ENCODE measurements at places on chromosomes 3 and 15.

GRCh38 chr3:137259701-137260100 is 301.9 kb downstream of the IL20RB start:
- no peak for DNase-seq

GRCh38 chr3:37210230-37210629 is 35.8 kb upstream of the LRRFIP2 start:
- DNase-seq = no peak

DNA sequence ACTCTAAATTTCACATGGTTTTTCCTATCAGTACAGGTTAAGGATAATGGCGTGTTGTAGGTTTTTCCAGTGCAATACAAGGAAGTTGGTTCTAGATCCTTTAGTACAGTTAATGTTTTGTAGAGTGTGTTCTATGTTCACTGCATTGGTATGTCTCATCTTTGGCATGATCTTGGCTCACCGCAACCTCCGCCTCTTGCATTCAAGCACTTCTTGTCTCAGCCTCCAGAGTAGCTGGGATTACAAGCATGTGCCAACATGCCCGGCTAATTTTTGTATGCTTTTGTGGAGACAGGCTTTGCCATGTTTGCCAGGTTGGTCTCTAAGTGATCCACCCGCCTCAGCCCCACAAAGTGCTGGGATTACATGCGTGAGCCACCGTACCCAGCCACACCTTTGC is 30.4 kb downstream of the SNRPN start:
- no peak for DNase-seq

DNA sequence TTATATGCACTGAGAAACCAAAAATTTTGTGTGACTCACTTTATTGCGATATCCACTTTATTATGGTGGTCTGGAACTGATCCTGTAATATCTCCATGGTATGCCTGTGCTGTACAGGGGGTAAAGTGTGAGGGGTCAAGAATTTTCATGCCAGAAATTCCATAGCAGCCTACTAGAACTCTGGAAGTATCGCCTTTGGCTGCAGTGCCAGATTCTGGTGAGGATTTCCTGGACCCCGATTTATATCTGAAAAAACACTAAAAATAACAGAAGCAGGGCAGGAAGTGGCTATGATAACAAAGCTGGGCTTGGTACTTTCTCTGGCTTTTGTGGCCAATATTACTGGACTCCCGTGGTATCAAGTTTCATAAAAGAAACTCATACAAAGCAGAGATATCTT is 36.4 kb downstream of the CCDC80 start:
- no peak for DNase-seq

DNA sequence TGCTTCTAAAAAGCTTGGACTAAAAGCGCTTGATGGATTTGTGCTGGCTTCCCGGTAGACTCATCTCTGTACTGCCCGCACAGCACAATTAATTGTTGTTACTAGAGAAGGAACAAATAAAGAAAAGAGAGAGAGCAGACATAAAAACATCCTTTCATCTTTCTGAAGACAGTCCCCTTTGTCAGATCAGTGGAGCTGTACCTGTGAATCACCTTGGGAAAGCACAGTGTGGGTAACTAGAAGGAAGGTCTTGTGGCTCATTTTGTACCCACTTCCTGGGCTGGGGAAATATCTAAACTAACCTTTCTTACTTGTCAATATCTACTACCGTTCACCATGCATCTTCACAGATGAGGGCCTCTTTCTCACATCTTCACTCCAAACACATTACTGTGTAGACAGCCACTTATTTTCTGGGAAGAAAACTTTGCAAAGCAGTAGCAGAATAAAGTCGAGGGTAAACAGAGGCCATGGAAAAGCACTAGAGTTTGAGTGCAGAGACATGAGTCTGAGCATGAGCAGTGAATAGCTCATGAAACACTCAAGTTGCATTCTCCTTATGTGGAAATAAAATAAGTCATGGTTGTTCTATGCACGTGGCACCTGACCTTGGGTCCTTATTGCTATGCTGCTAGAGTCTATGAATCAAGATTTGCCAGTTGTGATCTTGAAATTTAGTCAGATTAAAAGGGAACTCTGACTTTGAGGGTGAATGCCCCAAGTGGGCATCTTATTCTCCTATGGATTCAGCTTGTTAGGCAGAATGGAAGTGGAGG is 169.3 kb downstream of the LPP start:
- no peak for DNase-seq

GRCh38 chr15:41031232-41032078 is 78.2 kb downstream of the CHAC1 start:
- no peak for DNase-seq

GRCh38 chr15:40439461-40439959 is 1.2 kb upstream of the BAHD1 start:
- no peak for DNase-seq

DNA sequence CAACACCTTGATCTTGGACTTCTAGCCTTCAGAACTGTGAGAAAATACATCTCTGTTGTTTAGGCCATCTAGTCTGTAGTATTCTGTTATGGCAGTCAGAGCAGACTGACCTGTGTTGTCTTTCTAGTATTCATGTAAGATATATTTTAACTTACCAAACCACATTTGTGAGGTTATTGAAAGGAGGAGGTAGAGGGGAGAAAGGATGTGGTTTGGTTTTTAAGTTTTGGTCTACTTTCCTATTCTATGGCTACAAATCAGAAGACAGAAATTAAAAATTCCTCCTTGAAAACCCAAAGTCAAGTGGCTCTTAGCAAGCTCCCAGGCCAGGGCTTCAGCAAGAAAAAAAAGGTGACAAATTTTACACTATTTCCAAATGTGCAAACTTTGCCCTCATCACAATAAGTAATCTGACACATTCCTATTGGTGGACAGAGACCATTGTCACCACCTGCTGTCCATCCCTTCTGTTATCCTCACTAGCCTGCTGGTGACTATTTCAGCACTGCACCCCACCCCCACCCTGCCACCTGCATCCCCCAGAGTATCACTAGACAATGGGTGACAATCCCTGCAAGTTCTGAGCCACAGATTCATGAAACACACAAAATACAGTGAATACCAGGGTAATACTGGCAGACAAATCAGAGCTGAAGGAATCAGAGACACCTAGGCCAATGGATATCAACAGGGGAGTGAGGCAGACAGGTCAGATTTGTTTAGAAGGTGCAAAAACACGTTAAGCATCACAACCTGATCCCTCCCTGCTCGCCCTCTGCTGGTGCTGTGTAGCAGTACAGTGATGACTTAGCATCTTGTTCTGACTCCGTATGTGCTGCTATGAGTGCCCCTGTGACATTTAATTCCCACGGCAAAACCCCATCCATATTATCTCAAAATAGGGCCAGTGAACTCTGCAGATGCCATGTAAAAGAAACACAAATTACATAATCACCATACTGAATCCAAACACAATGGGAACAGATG is 79.0 kb upstream of the DCLK3 start:
- DNase-seq = peak; percentile 16

DNA sequence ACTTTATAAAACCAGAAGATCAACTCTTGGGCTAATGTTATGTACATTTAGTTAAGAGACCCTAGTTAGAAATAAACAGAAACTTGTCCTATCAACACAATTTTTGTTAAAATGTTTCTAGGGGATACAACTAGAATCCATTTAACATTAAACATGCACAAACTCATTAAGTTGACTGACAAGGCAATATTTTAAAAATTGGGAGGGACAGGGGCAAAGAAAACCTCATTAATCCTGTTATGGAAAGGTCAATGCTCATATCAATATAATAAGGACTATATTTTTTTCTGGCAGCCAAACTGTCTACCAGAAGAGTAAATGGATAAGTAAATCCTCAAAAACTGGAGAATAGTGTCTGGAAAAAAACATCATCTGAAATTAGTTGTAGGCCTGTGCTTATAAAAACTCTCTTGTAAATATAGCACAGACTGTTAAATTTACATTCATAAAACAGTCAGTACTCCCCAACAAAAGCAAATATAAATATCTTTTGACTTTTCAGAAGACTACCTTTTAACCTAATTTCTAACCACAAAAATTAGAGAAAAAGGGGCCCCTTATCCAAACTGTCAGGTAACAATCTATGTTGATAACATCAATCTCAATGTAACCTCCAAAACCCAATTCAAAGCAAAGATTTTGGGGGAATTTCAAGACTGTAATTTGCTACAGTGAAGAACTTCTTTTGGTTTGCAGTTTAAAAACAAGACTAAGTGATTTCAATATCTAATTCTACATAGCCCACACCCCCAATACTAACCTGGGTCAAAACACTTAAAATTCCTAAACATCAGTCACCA is 4.2 kb downstream of the TRA2B start:
- DNase-seq = no peak

DNA sequence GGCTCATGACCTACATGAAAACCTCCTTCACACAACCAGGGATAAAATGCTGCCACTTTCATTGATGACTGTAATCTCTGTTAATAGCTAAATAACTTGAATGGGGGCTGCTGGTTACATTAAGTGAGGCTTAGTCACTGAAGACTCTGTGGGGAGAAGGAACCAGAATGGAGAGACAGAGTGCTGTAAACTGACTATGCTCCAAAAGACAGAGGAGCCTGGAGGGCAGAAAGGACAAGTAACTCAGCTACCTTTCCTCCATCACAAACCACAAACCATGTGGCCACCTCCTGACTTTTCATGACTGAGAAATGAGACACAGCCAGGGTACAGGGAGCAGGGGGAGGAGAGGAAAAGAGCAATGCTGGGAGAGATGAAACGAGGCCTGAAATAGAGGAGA is 97.1 kb upstream of the TRIM42 start:
- no peak for DNase-seq

GRCh38 chr3:57230006-57230405 is 2.5 kb downstream of the APPL1 start:
- DNase-seq = no peak
